ENCODE measurements at places on chromosomes 5 and 9.
A peak's percentile ranks its signal among the peaks of the same experiment; 100 is the strongest.

DNA sequence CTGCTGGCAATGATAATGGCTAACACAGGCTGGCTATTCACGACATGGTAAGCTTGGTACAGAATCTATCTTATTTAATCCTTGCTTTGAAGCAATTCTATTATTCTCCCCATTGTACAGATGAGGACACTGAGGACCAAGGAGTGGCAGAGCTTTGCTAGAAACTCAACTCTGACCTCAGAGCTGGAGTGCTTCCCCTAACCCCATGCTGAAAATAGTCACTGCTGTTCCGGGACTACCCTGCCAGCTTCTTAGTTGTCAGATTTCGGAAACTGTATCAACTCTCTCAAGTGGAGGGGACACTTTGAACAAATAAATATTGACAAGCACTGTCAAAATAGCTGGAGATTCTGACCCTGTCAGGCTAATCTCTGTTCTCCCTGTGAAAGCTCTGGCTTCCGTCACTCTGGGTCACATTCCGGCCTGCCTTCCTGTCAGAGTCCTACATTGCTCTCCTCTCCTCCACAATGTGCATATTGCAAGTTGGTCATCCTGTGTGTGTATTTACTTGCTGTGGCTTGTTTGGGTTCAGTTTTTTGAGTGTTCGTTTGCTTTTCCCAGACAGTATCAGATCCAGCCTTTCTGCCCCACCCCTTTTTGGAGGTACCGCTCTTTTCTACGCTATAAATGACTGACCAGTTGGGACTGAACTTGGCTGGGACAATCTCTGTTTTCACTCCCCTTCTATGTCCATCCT, 134.3 kb upstream of the MAP1B start:
- DNase-seq = no peak

GRCh38 chr5:133316346-133317343, 264.8 kb downstream of the HSPA4 start:
- DNase-seq = no peak

- no peak for DNase-seq
Measured at GRCh38 chr9:125745682-125746016, 1.5 kb upstream of the PBX3 start.

- no peak for DNase-seq
Measured at GRCh38 chr5:78765756-78766411, 117.3 kb upstream of the LHFPL2 start.

DNA sequence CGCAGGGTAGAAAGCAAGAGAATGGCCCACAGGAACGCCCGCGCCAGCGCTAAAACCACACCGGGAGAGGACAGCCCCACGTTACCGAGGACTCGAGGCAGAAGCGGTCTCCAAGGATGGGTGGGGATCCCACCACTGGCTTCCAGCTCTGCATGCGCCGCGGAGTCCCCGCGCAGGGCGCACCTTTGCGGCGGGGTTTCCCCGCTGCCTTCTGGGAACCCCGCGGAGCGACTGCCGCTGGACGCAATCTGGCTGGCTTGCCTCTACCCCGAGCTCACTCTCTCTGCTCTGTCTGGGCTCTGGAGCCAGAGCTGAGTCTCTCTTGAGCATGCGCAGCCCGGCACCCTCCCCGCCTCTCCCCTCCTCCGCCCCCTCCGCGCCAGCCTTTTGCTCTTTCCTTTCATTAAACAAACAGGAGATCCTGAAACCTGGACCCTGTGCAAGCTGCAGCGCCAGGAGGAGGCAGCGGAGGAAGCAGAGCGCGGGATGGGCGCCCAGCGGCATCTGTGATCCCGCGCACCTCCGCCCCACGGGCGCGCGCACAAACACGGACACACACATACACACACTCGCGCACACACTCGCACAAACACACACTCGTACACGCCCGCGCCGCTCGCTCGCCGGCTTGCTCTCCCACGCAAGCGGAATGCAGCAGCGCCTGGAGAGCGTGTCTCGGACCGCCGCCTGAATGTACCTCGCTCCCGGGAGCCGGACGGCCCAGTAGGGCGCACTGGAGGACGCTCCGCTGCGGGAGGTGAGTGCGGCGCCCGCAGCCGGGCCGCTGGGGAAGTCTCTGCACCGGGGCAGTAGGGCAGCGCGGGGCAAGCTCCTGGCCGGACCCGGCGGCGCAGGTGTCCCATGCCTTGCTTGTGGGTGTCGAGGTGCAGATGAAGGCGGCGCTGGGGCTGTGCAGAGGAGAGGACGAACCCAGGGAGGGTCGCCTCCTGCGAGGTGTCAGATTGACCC, at the start of gene PLPPR1:
Gene PLPPR1 (plus strand): TSS at position 382 of the 969 bp plus-strand sequence.
- DNase-seq = no peak

GRCh38 chr9:124664143-124664542, 107.0 kb downstream of the NR6A1 start:
- no peak for DNase-seq

DNA sequence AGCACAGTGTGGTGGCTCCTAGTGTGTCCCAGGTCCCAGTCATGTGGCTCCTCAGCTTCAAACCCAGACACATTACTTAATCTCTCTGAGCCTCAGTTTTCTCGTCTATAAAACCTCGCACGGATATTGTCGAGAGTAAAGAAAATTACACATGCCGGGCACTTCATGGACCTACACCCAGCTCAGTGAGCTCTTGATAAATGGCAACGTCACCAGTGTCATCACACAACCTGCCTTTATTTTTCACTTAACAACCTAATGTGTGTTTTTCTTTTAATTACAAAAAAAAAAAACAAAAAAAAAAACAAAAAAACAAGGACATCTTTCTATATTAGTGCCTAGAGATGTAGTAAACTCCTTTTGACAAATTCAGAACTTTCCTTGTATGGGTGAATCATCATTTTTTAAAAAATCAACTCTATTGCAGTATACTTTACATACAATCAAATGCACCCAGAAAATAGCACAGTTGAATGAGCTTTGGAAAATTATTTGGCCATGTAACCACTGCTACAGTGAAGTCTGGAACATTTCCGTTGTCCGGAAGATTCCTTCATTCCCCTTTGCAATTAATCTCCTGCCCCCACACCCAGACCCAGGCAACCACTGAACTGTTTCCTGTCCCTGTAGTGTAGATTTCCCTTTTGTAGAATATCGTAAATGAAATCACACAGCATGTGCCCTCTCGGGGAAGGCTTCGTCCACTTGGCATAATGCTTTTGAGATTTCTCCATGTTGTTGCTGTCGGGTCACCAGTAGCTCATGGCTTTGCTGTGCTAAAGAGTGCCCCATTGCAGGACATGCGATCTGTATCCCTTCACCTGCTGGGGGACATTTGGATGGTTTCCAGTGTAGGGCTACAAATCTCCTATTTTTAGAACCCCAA, 100.4 kb upstream of the LARP1 start:
- peak; percentile 19 for DNase-seq

DNA sequence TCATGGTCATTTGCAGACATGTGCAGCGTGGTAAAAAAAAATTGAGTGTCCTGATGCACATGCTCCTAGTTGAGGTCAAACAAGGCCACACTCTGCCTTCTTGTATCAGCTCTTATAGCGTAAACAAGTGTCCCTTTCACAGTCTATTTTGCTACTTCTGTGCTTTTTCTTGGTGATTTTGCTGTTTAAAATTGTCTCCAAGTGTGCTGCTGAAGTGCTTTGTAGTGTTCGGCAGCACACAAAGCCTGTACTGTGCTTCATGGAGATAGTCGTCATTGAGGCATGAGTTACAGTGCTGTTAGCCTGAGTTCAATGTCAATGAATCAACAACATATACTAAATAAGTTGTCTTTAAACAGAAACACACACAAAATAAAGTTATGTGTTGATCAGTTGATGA, 690.4 kb upstream of the MEF2C start:
- no peak for DNase-seq

DNA sequence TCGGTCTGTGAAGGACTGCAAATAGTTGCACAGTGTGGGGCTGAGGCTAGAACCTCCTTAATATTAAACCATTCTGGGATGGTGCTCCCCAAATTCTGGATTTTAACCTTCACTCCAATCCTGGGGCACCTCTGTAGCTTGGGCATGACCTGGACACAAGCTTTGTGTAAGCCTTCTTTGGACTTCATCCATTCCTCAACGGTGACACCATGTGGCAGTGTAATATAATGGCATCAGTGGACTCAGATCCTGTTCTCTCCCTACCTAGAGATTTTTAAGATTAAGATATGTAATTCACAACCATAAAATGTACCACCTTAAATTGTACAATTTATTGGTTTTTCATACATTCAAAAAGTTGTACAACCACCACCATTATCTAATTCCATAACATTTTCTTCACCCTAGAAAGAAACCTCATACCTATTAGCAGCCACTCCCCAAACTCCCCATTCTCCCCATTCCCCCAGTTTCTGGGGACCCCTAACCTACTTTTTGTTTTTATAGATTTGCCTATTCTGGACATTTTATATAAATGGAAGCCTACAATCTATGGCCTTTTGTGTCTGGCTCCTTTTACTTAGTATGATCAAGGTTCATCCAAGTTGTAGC, 4.8 kb upstream of the PLGRKT start:
- peak; percentile 66 for DNase-seq

DNA sequence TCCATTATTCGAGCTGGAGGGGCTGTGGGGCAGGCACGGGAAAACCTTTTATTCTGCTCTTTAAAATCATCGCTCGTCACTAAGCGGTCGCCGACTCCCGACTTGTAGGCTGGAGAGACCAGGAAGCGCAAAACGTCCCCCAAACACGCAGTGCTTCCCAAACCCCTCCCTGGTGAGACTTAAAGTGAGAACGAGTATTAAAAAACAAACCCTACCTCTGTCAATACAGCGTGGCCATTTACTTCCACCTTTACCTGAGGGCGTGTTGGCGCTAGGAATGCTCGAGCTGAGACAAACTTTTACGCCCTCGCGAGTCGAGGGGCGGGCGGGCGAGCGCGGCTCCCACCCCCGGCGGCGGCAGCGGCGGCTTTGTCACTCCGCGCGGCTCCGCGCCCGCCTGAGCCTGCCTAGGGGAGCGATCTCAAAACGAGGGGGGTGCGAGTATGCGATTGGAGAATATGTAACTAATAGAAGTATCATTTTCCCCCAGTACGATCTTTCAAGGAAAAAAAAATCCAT, at the start of gene NR2F1-AS1:
Gene NR2F1-AS1 (minus strand): TSS at position 293 of the 519 bp plus-strand sequence.
- no peak for DNase-seq

- no peak for DNase-seq
Measured at GRCh38 chr5:146903789-146904188, 25.2 kb upstream of the PPP2R2B start.

- DNase-seq = no peak
Measured at GRCh38 chr9:126088336-126088735, 238.3 kb upstream of the MVB12B start.

DNA sequence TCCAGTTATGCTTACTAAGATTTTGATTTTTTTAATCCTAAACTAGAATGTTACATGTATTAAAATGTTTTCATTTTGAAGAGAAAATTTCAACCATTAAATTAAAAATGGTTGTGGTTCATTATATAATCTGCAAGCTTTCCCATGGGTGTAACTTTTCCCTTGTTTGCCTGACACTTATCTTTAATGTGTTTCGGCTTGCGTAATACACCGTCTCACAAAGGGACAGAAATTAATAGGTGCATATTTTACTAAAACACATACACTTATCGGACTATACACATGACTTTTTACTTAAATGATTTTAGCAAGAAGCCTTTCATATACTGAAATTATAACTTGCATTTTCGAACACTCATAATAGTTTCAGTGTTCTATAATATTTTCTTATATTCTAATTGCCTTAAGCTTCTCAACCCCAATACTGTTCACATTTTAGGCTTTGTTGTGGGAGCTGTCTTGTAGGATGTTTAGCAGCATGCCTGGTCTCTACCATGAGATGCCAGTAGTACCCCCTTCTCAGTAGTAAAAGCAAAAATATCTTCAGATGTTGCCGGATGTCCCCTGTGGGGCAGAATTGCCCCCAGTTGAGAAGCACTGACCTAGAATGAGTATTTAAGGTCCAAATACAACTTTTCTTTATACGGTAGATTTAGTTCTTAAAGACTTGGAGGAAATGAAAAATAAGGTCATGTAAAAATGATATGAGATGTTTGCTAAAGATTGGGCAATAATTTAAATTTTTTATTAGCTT, 28.6 kb downstream of the UGCG start:
- no peak for DNase-seq

- DNase-seq = no peak
Measured at GRCh38 chr5:95988094-95988493, 26.4 kb upstream of the ELL2 start.

GRCh38 chr5:912280-913091, 19.8 kb downstream of the TRIP13 start:
- peak; percentile 61 for DNase-seq
